ENCODE measurements at places on chromosomes 7 and 10.

- no peak for DNase-seq
Measured at GRCh38 chr7:140358412-140359051, 39.8 kb downstream of the SLC37A3 start.

- DNase-seq, result no peak
Measured at GRCh38 chr7:917255-918117, 37.0 kb downstream of the ADAP1 start.

GRCh38 chr10:22649390-22649841 is 65.0 kb downstream of the PIP4K2A start:
- no peak for DNase-seq

GRCh38 chr10:89942217-89942616 is 240.8 kb downstream of the KIF20B start:
- DNase-seq, result no peak

DNA sequence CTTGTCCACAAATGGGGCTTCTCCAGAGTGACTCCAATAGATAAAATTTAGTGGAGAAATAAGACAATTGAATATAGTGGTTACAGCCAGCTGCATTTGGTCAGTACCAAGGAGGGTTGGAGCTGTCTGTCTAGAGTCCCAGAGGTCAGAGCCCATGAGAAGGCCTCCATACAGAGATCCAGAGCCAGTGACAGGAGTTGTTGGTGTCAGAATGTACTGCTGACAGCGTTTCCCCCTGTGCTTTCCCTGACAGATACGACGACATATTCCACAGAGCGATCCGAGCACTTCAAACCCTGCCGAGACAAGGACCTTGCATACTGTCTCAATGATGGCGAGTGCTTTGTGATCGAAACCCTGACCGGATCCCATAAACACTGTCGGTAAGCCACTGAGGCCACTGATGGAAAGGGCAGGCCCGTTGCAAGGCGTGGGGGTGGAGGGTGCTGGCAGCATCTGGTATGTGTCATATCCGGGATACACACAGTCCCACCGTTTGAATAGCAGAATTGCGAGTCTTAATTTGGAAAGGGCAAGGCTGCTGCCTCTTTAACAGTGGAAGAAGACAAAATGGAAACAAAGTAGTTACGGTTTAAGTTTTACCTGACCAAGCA is 483.6 kb downstream of the NRG3 start:
- DNase-seq, result no peak

DNA sequence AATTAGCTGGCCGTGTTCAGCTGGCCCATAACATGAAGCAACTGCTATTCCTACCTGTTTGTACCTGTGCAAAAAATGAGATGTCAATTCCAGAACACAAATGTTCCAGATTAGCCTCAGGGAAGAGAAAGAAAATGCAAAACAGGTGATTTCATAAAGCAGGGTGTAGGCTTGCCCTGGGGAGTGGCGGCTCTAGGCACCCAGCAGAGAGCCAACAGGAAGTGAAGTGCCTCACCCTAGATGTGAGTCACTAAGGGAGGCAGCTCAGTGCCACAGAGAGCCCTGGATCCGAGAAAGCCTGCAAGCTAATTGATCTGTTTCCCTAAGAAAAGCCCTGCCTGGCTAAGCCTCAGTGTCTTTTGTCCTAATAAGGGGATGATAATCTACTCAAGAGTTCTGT is 240.0 kb downstream of the ARHGAP21 start:
- DNase-seq, result peak; percentile 84

- no peak for DNase-seq
Measured at GRCh38 chr10:34112171-34112782, 702.8 kb downstream of the PARD3 start.

DNA sequence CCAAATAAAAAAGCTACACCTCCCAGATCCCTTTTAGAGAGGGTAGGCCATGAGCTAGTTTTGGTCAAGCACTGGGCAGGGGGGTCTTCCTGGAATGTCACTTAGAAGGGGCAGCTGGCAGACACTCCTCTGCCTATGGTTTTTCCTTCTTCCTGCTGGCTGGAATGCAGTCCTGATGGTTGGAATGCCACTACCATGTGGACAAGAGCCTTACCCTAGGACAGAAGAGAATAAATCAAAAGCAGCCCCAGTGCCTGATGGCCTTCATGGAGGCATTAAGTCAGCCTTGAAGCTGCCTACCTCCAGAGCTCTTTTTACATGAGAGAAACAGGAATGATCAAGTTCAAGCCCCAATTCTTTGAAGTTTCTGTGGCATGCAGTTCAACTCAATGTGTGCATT is 43.5 kb upstream of the SORBS1 start:
- DNase-seq, result no peak

DNA sequence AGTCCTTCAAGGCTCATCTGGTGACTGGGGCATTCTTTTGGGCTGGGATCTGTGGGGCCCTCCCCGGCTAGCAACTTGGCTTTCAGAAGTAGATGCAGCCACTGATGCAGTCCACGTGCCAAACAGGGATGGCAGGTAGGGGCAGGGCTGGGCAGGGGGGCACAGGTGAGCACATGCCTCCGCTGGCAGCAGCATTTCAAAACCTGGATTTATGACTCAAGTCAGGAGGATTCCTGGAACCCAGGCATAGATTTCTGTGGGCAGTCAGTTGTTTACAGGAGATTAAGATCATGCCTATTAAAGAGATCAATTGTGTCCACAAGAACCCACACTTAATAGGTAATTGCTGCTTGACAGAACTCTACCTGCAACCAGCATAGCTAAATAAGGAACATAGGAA is 839 bp upstream of the HABP2 start:
- no peak for DNase-seq

DNA sequence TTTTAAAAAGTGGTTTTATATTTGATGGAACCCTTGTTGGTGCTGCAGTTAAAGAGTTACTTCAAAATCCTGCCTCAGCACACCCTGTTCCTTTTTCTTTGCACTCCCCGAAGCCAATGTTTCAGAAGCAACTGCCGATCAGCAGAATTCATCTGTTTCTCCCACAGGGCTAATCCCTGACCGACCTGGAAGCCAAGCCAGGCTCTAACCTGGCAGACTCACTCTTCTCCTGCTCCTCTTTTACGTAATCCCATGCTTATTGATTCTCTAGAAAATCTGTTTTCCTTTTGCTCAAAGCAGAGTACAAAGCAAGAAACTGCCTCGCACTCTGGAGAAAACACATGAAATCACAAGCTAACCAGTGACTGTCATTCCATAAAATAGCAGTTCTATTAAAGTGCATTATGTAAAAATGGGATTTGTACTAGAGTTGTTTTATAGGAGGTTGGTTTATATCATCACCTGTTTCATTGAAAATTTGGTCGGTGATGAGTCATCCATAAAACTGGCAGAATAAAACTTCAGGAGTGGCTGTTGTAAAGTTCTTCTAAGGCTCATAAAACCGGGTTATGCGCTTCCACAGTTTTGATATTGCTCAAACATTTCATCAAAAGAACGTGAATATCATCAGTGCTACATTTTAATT is 99.9 kb downstream of the CNTNAP2 start:
- DNase-seq, result no peak

- DNase-seq, result peak; percentile 94
Measured at GRCh38 chr10:94123258-94123995, 129.7 kb downstream of the PLCE1 start.

GRCh38 chr7:132817949-132818348 is 241.7 kb upstream of the PLXNA4 start:
- no peak for DNase-seq

All from EL (cell line).